NCI-H1105 (cell line): ENCODE measurements at places on chromosomes 1 and 21.
A peak's percentile ranks its signal among the peaks of the same experiment; 100 is the strongest.

GRCh38 chr1:207672522-207673130 lies 27.7 kb downstream of the CR1L start:
- peak; percentile 67 for DNase-seq

GRCh38 chr1:242522996-242523718 lies 1.3 kb downstream of the PLD5 start:
- DNase-seq = no peak

- no peak for DNase-seq
Observed at GRCh38 chr1:196400478-196401451, 207.5 kb downstream of the KCNT2 start.

DNA sequence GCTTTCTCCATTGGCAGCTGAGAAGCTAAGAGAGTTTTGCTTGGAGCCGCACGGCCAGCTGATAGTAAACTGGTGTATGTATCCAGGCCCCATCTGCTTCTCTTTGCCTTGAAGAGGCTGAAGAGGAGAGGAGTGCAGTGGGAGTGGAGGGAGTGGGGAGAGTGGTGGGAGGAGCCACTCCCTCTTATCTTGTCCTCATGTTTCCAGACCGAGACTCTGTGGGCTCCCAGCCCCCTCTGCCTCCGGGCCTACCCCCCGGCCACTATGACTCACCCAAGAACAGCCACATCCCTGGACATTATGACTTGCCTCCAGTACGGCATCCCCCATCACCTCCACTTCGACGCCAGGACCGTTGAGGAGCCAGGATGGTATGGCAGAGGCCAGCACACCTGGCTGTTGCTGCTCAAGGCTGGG lies 6.0 kb upstream of the LRRC71 start:
- no peak for DNase-seq

GRCh38 chr1:57066980-57067610 lies 101.3 kb upstream of the C8B start:
- DNase-seq = no peak

- no peak for DNase-seq
Observed at GRCh38 chr1:21205416-21205815, 28.7 kb upstream of the EIF4G3 start.

GRCh38 chr1:117284399-117285215 lies 73.9 kb upstream of the VTCN1 start:
- peak; percentile 46 for DNase-seq

DNA sequence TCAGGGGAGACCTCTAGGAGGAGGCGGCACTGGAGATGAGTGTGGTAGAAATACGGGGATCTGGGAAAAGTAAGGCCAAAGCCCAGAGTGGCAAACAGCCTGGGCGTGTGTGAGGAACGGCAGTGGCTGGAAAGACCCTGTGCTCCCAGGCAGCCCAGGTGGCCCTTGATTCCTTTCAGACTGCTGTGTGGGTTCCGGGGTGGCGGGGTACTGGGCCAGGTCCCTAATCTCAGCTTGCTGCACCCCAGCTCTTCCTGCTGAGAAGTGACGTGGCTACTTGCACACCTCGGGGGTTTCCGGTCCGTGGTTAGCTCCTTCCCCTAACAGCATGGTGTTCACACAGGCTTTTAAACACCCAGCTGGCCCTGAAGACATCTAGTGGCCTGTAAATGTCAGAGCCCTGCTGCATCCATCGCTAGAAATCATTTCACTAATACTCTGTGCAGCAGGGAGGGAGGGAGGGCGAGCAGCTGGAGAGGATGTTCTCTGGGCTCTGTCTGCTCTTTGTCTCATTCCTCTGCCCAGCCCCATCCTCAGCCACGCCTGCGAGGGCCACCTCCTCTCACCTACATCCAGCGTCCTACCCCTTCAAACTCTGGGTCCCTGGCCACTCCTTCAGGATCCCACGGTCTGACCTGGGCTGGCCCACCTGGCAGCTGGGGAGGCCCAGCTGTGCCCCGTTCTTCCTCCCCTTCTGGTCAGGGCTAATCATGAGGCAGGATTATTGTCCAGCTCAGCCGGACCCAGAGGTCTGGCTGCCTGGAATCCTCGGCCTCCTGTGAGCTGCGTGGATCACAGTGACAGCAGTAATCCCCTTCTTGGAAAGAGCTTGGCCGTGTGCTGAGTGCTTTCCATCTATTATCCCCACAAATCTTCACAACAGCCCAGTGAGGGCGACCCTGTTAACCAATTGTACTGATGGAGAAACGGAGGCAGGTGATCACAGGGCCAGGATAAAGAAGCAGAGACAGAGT lies 7.2 kb downstream of the ZDHHC18 start:
- no peak for DNase-seq

- DNase-seq = no peak
Observed at GRCh38 chr1:9559673-9560072, 20.4 kb downstream of the SLC25A33 start.

DNA sequence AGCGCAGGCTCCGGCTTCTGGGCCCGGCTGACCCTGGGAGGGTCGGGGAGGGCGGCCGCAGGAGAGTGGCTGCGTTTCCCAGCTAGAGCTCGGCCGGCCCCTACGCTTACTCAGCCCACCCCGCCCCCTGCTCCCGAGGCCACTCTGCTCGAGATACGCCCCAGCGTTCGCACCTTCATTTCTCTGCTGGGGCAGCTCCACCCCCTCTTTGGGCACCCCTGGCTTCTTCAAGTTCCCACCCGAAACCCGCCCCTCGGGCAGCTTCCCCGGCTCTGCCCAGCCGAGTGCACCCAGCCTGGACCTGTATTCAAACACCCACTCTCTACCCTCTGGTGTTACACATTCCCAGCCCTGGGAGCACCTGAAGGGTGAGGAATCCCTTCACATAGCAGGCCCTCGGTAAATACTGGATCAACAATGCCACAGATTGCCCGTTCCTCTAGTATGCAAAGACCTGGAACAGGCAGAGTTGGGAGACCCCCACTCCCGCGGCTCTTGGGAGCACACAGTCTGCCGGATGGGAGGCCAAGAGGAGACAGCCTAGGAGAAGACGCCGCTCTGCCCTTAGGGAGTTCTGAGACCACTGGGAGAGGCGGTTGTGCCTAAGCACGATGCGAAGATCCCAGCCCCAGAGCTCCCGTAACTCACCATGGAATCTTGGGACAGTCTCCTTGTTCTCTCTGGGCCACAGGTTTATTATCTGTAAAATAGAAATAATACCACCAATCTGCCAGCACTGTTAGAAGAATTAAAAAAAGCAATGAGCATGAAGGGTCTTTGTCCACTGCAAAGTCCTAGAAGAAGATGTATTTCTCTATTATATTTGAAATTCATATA lies 566 bp upstream of the PAQR7 start:
- DNase-seq = no peak

DNA sequence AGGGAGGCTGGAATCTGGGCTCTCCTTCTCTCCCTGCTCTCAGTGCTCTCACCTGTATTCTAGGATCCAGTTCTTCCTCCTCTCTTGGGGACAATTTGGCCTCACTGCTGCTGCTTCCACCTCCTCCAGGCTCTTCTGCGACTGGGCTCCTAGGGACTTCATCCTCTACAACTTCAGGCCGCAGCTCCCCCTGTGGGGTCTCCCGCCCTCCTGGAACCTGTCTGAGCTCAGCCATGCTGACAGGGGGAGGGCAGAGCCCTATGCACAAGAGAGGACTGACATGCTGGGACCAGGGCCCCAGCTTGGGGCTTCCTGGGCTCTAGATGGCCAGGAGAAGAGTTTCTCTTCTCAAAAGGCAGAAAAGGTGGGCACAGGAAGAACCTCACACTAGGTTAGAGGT lies 1.0 kb downstream of the SH3BP5L start:
- no peak for DNase-seq

DNA sequence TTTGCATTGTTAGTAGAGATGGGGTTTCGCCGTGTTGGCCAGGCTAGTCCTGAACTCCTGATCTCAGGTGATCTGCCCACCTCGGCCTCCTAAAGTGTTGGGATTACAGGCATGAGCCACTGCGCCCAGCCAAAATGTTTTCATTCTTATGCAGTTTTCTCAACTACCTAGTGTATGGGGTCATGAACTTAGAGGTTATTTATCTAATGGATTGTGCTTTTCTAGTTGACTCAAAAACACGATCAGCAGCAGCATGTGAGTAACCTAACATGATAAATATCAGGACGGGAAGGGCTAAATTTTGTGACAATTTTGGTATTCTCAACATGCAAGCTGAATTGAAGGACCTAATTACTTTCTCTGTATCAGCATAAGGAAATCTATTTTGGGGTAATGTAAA lies 9.2 kb upstream of the CD84 start:
- no peak for DNase-seq

DNA sequence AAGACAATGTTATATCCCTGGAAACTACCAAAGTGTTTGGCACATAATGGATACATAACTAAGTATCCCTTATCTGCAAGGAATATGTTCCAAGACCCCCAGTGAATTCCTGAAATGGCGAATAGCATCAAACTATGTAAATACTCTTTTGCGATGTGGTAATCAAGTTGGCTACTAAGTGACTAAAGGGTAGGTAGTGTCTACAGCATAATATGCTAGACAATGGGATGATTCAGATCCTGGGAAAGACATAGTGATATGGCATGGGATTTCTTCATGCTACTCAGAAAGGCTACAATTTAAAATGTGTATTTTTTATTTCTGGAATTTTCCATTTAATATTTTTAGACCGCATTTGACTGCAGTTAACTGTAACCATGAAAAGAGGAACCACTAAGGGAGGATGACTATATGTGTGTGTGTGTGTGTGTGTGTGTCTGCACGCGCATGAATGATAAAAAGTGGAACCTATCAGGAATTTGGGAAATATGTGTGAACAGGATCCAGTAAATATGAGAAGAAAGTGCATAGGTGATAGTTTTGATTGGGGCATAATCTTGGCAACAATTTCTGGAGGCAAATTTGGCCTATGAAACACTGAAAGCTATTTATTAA lies 1899.9 kb downstream of the NCAM2 start:
- DNase-seq = no peak
